ENCODE measurements at places on chromosomes 3 and 15. TPM values are rescaled to one million over a fixed set of nuclear protein-coding genes. Genes with fewer than 3 reads are reported as not detected.

Gene CACNA2D2
- total RNA-seq = 0.21 TPM

Gene PLSCR5
- total RNA-seq = not detected

Gene TF
- total RNA-seq = 0.89 TPM

DNA sequence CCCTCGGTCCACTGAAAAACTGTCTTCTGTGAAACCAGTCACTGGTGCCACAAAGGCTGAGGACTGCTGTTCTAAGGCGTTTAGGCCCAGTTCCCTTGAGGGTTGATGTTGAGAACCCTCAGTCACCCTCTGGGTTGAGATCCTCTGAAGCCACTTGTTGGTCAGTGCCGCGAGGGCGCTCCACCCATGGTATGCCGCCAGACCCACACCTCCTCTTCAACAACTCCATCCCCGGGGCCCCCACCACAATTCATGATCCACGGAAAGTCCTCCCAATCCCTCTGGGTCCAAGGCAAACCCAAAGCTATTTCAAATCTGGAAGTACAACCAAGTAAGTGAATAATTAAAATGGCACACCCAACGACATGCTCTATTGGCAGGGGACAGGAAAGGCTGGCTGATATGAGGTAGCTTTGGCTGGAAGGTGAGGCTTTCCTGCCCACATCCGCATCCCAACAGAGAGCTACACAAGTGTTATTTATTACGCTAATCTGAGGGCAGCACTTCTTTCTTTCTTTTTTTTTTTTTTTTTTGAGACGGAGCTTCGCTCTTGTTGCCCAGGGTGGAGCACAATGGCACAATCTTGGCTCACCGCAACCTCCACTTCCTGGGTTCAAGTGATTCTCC is 58.1 kb downstream of the XXYLT1 start:
- no peak for DNase-seq

DNA sequence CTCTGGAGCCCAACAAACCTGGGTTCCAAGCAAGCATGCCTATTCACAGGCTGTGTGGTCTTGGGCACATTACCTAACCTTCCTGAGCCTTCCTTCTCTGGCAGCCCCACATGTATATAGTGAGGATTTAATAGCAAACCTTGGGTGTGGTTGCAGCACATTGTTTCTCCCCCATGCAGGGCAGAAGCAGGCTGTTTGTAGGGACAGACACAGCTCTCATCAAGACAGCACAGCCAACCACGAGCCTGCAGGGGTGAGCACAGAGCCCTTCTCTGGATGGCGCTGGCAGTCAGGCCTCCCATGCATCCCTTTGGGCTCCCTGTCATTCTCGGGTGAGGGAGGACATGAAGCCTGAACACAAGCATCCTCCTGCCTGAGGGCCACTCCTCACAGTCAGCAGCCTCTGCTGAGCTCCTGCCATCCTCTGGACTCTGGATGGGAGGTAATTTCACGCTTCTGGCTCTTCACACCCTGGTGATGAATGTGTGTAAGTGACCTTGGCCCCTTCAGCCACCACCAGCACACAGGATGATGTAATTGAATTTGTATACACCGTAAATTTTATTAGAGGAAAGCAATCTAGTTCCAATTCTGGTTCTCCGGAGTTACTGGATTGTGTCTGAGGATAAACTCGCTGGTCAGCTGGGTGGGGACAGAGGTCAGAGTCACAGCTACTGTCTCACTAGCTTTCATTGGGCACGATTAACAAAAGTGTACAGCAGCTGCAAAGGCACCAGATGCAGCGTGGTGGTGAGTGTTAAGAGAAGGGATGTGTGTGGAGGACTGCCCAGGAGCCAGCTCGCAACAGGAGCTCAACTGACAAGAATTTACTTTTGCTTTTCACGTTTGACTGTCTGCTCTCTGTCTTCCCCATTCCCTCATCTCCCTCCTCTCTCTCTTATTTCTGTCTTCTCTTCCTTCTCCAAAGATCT is 118.1 kb downstream of the CLSTN2 start:
- no peak for DNase-seq

GRCh38 chr15:95405447-95405846 is 925.1 kb upstream of the NR2F2 start:
- DNase-seq = no peak

- DNase-seq = no peak
These were observed 2.4 kb downstream of the CMTM6 start for GRCh38 chr3:32500231-32500630.

DNA sequence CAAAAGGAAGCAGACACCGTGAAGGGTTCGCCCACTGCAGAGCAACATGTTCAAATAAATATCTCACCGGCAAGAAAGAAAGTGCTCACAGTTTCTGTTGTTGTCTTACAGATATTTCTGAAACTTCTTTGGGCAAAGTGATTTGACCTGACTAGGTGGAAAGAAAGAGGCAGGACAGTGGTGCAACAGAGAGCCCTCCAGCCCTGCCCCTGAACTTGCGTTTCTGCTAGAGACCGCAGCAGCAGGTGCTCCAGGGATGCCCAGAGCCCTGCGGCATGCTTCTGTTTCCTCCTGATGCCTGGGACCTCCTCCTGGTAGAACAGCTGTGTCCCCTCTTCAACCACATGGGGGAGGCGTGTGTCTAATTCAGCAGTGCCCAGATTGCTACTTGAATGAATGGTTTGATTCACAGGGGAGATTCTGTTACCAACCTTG is 123.4 kb downstream of the ATP10A start:
- DNase-seq = peak; percentile 72

DNA sequence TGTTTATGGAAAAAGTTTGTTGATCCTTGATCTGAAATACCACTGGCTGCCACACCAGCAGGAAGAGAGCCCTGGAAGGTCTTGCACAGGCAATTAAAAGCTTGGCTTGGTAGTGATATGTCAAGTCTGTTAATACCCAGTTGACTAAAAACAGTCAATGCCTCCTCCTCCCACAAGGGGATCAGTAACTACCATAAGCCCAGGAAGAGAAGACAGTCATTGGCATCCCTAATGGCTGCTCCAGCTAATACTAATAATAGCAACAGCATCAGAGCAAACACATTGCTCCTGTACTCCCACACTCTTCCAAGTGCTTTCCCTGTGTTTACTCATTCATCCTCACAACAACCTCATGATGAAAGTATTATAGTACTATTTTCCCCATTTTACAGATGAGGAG is 528.6 kb downstream of the TAFA4 start:
- no peak for DNase-seq

DNA sequence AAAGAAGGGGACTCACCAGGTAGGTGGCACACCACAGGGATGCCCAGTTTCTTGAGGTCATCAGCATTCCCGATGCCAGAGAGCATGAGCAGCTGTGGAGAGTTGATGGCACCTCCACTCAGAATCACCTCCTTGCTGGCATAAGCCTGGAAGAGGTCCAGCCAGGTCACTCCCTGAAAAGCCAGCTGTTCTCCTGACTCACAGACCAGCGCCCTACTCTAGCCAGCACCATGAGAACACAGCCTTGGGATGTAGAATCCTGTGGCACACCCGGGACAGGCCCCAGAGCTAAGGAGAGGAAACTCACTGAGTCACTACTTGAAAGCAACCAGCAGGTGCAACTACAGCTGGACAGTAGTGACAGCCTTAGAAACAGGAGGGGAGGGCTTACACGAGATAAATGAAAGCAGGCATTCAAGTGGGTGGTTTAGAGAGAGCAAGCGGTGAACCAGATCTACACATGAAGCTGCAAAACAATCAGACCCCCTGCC is 24.5 kb downstream of the CHDH start:
- DNase-seq = no peak

DNA sequence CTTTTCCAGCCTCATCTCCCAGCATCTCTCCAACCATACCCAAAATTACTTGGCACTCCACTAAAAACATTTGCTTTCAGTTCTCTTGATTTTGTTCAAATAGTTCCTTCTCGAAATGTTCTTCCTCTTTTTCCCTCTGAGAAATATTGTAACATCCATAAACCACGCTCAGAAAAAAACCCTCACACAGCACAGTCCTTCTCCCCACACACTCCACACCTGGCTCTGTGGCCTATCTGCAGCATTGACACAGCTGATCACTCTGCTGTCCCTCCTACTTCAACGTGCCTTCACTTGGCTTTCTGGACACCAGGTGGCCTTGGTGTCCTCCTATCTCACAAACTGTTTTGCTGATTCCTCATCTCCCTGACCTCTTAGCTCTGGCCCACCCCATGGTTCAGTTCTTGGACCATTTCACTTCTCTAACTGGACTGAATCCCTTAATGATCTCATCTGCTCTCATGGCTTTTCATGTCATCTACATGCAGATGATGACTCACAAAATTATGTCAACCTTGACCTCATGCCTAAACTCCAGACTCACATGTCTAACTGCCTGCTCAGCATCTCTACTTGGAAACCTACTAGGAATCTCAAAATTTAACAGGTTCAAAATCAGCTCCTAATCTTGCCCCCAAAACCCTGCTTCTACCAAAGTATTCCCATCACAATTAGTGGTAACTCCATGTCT is 93.3 kb downstream of the TRIM42 start:
- no peak for DNase-seq

DNA sequence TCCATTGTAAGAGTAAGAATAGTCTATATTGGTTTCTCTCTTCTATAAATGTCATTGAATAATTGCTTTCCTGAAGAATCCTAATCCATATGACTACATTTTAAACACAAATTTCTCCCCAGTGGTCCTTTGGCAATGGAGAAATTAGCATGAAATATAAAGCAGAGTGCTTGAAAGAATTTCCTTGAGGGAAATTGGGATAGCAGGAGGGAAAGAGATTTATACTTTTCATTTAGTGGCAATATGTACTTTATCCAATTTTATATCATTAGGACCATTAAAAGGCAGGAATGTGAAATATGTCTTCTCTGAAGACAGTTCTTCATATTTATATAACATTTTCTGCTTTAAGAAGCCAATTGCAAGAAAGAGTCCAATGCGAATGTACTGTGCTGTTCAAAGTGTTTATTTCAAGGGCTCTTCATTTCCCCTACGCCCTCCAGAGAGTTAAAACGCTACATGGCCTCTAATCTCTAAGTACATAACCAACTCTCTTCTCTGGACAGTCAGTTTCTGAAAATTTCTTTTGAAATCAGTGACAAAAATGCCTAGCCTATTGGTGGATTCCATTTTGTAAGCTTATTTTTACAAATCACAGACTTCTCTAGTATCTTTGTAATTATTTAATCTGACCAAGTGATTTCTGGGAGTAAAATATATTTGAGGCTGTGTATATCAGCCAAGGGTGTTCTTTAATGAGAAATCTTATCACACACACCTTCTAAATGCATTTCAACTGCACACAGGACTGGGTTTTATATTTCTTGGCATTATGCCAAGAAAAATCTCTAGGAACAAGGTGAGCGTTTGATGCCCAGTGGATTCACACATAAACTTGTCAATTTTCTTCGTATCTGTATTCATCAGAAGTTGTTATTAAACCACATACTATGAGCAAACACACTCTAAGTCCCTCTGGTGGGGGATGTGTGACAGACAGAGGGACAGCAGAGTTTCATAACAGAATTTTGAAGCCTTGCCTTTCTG is 51.2 kb downstream of the KCNAB1 start:
- no peak for DNase-seq

DNA sequence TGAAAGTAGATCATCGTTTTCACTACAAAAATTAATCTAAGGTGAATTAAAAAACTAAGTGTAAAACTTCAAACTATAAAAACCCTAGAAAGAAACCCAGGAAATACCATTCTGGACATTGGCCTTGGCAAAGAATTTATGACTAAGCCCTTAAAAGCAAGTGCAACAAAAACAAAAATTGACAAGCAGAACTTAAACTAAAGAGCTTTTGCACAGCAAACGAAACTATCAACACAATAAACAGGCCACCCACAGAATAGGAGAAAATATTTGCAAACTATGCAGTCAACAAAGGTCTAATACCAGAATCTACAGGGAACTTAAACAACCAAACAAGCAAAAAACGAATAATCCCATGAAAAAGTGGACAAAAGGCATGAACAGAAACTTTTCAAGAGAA is 302.0 kb downstream of the CHST2 start:
- DNase-seq = no peak

- no peak for DNase-seq
These were observed 323.0 kb upstream of the UMPS start for GRCh38 chr3:124407260-124407659.
